HTR-8/SVneo (cell line): ENCODE measurements at places on chromosomes 2 and 18.
A peak's percentile ranks its signal among the peaks of the same experiment; 100 is the strongest.

DNA sequence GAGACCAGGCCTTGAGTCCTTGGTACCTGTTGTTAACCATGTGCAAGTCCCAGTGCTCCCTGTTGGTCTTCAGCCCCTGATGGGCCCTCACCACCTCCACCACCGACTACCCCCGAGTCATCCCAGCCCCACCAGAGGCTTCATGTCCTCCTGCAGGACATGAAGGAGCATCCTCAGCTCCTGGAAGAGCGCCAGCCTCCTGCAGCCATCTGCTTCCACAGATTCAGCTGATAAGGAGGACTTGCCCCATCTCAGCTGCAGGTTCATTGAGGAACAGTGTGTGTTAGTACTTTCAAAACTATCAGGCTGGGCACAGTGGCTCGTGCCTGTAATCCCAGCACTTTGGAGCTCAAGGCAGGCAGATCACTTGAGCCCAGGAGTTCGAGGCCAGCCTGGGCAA lies 151.9 kb downstream of the ATP9B start:
- no peak for DNase-seq

- DNase-seq, result no peak
These were observed 87.4 kb downstream of the ADAM23 start for GRCh38 chr2:206530727-206531126.

- no peak for DNase-seq
These were observed 9.1 kb upstream of the TPRKB start for GRCh38 chr2:73746015-73746876.

GRCh38 chr2:141392517-141393213 lies 738.2 kb downstream of the LRP1B start:
- DNase-seq, result peak; percentile 8
